Esophagus squamous epithelium (tissue), 5 donors: ENCODE measurements at places on chromosomes 16 and 17.

DNA sequence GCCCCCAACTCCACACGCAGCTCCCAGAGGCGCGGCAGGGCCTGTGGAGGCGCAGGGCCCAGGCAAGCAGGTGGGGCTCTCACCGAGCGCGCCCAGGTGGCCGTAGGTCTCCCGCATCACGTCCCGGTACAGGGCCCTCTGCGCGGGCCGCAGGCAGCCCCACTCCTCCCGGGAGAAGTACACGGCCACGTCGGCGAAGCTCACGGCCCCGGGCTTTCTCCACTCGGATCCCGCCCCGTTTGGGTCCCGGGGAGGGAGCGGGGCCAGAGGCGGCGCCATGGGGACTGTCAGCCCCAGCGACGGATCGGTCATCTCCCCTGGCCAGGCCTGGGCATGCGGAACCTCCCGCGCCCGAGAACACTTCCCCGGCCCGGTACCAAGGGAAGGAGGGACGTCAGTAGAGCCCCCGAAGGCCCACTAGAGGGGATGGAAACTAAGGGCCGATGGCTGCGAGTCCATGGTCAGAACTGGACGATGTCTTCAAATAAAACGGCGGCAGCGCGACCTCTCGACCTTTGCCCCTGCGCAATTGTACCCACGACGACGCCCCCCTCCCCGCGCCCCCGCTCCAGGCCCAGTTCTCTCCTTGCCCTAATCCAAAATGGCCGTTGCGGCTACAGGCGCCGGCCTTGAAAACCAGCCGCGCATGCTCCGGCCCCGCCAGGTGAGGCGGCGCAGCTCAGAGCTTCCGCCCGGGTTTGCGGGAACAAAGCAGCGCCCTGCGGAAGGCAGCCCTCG, at the start of gene ZNF747:
Gene ZNF747, minus strand, starts transcription at position 491 of the 738 bp plus-strand sequence. Its CDS starts 179 bp downstream, at position 312.
- DNase-seq, result peak; percentile 37

DNA sequence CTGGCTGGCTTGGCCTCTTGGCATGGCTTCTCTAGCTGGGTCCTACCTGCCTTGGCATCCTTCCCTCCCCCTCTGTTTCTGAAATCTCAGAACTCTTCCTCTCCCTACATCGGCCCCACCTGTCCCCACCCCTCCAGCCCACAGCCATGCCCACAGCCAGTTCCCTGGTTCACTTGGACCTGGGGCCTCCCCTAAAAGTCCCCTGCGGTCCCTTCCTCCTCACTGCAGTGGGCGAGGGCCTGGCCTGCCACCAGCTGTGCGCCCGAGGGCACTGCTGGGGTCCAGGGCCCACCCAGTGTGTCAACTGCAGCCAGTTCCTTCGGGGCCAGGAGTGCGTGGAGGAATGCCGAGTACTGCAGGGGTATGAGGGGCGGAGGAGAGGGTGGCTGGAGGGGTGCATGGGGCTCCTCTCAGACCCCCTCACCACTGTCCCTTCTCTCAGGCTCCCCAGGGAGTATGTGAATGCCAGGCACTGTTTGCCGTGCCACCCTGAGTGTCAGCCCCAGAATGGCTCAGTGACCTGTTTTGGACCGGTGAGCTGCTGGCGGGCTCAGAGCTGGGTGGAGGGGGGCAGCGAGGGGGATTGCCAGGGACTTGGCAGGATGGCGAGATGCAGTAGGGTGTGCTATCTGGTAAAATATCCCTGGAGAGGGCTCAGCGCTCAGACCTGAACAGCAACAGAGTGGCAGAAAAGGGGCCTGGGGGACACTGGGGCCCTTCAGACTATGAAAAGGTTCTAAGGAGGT, 14.1 kb downstream of the MIEN1 start:
- no peak for DNase-seq

DNA sequence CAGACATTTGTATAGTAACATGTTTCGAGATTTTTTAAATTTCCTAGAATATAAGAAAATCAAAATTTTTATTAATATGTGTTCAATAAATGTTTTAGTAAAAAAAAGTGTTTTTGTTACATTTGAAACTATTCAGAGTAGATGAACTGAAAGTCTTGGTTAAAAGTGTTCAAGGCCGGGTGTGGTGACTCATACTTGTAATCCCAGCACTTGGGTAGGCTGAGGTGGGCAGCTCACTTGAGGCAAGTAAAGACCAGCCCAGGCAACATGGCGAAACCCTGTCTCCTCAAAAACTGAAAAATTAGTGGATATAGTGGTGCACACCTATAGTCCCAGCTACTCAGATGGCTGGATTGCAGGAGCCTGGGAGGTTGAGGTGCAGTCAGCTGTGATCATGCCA, 16.8 kb upstream of the PHKG2 start:
- DNase-seq, result no peak

- DNase-seq, result no peak
Measured at GRCh38 chr17:1385861-1386260, 14.2 kb downstream of the YWHAE start.

GRCh38 chr17:56830726-56831368, 2.9 kb downstream of the C17orf67 start:
- DNase-seq, result no peak

- DNase-seq, result no peak
Measured at GRCh38 chr16:23365602-23366240, 63.6 kb downstream of the SCNN1B start.

- DNase-seq, result no peak
Measured at GRCh38 chr17:70172449-70172848, 3.1 kb downstream of the KCNJ2 start.

DNA sequence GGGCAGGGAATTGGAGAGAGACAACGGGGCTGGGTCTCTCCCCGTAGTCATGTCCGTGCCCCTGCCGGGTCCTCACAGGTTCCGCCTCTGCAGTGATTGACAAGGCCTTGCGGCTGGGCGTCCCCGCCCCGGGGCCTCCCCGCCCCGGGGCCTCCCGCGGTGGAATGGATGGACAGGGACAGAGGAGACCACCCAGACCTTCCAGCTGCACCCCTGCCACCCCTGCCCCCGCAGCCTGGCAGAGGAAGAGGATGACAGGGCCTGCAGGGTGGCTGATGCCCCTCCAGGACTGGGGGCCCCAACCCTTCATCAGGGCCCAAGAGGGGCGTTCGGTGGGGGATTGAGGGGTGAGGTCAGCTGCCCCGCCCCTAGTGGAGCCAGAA, 216.4 kb upstream of the CIBAR2 start:
- no peak for DNase-seq

DNA sequence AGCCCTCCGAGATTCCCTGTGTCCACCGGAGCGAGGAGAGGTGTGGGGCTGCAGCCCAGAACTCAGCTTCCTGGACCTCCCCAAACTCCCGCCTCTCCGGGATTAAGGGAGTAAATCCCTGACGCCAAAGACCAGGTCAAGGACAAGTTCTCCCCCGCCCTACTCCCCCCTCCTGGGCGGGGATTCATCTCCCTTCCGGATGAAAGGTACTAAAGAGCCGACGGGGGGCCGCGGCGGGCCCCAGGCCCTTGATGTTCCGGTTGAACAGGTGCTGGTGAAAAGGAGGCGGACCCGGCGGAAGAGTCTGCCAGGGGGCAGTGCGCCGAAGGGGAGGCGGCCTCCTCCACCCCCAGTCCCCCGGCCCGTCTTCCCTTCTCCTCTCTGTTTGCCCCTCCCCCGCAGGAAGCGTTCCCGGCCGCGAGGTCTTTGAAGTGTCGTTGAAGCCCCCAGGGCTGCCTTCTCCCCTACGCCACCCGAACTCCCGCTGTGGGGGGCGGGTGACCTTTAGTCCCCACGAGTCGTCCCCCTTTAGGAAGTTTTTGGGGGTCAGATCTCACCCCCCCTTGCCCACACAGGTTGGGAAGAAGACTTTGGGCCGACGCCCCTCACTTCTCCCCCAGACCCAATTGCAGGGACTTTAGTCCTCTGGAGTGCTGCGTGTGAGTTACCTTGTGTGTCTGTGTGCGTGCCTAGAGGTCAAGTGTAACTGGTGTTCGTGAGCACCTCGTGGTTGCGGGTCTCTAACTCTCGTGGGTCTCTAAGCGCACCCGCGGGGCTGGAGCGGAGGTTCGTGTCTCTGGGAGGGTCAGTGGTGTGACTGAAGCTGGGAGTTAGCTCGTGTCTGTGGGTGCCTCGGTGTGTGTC, 1.1 kb upstream of the MLLT6 start:
- peak; percentile 32 for DNase-seq

DNA sequence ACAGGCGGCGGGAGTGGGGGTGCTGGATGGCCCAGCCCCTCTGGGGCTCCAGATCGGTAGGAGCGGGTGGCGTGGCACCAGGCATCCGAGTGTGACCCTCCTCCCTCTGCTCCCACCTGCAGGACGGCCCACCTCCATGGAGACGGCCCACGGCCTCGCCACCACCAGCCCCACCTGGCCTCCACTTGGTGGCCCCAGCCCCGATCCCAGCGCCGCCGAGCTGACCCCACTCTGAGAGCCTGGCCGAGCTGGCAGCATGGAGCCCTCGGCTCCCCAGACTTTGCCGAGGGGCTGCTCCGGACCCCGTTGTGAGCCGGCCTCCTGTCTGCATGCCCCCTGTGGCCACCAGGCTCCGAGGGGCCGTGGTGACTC, 4.7 kb upstream of the NUDT16L1 start:
- DNase-seq, result no peak

DNA sequence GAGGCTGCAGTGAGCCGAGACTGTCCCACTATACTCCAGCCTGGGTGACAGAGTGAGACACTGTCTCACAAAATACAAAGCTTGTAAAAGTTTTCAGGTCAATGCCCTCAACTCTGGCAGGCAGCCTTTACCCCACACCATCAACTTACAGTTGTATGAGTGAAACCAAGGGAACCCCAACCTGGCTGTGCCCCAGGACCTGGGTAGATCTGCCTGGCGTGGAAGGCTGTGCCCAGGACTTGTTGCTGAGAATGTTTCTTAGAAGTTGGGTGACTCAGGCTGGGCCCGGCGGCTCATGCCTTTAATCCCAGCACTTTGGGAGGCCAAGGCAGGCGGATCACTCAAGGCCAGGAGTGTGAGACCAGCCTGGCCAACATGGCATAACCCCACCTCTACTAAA, 7.8 kb downstream of the CES3 start:
- no peak for DNase-seq

GRCh38 chr16:70689035-70689969, 3.4 kb upstream of the MTSS2 start:
- DNase-seq, result no peak

GRCh38 chr17:65020284-65020683, 36.3 kb downstream of the GNA13 start:
- no peak for DNase-seq

- DNase-seq, result no peak
Measured at GRCh38 chr17:60305141-60305540, 86.8 kb downstream of the USP32 start.

DNA sequence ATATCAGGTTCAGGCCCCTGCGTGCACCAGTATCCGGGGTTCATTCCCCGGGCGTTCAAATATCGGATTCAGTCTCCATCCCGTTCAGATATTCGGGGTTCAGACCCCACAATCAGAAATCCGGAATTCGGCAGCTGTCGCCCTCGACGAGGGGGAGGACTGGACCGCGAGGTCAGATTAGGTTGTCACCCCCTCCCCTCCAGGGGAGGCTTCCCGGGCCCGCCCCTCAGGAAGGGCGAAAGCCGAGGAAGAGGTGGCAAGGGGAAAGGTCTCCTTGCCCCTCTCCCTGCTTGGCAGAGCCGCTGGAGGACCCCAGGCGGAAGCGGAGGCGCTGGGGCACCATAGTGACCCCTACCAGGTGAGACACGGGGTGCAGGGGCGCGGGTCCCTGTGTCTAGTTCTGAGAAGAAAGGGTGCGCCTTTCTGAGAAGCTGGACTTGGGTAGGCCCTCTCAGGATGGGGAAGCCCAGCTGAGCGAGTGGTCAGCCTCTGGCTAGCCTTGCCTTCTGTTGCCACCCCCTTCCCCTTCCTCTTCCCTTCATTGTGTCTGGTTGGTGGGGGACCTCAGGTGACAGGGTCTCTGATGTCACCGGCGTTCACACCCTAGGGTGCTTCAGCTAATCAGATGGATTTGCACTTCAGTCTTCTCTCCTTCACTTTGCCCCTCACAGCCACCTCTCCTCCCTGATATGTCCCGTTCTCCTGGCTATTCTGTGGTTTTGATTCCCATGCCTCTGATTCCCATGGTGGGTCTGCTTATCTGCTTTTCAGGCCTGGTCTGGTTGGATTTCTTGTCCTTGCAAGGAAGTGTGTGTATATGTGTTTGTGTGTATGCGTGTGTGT, 844 bp downstream of the TAOK2 start:
- no peak for DNase-seq

- no peak for DNase-seq
Measured at GRCh38 chr17:43791589-43791988, 11.4 kb downstream of the CFAP97D1 start.

- no peak for DNase-seq
Measured at GRCh38 chr16:75402821-75403475, 30.4 kb downstream of the CFDP1 start.

GRCh38 chr17:76562734-76563148, 22.9 kb downstream of the PRCD start:
- no peak for DNase-seq

DNA sequence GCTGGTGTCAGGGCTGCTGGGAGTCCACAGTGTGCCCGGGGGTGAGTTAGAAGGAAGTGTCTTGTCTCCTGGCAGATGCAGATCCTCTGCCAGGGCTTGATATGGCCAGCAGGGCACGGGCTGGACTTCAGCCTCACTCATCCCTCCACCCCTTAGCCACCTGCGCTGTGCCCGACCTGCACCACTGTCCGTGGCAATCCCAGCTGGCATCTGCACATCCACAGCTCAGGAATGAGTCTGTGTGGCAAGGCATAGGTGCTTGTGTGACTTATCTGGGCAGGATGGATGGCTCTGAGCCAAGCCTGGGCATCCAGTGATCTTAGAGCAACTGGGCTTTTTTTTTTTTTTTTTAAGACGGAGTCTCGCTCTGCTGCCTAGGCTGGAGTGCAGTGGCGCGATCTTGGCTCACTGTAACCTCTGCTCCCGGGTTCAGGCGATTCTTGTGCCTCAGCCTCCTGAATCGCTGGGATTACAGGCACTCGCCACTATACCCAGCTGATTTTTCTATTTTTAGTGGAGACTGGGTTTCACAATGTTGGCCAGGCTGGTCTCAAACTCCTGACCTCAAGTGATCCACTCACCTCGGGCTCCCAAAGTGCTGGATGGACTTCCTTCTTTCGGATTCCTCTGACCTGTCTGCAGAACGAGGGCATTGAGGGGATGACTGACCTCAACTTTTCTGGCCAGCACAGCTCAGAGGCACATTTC, 22.5 kb upstream of the CACNG1 start:
- no peak for DNase-seq

- DNase-seq, result no peak
Measured at GRCh38 chr17:33871720-33872540, 383.2 kb upstream of the CCL2 start.

DNA sequence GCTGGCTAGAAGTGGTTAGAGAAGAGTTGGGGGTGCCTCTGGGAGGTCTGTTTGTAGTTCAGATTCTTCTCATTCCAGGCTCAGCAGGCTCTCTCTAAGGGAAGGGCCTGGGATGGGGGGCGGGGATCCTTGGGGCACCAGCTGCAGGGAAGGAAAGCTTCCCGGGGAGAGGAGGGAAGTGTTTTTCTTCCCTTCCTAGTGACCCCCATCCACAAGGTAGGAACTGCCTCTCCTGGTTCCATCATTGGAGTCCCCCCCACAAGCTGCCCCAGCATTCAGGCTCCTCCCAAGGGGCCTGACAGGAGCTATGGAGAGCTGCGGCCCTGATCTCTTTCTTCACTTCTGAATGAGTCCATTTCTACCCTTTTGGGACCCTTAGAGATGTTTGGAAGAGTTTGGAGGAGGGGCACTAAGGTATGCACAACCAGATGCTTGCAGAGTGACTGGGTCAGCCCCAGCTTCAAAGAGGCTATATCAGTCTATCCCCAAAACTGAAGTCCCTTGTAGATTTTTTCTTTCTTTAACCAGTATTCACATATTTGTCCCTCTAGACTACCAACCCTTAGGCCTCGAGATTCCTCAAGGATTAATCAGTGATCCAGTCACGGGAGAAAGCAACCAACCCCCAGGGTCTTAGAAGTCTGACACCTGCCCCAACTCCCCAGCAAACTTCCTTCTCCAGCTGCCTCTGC, 13.9 kb upstream of the FZD2 start:
- no peak for DNase-seq

- no peak for DNase-seq
Measured at GRCh38 chr17:41516830-41517283, 1.8 kb downstream of the KRT15 start.
